Memory B cell (primary cell): ENCODE measurements at places on chromosomes 5 and 9.

DNA sequence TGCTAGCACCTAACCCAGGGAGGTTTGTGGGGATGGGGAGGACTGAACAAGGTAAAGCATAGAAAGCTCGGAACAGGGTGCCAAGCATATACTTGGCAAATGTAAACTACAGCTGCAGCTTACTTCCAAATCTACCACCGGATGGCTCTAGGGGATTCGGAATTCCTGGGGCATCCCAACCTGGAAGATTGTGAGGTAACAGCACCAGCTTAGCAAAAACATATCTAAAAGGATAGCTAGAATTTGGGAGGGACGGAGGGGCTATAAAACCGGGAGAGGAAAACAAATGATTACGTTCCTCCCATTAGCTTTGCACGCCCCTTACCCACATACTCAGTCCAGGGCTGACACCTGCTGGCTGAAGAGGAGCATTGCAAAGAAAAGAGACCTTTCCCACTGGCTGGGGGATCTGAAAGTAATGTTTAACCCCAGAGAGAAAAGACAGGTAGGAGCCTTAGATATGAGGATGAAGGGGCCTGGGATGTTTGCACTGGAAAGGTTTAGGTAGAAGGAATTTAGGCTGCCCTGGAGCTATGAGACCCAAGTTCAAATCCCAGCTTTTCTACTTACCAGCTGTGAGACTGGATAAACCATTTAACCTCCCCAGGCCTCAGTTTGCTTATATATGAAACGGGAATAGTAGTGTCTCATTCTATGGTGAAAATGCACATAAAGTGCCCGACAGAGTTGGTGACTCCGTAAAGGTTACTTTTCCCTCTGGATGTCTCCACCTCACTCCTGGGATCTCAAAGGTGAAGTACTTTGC lies 73.6 kb downstream of the FAM114A2 start:
- DNase-seq = peak; percentile 22

GRCh38 chr5:147445917-147446316 lies 64.0 kb downstream of the DPYSL3 start:
- DNase-seq = no peak

GRCh38 chr9:68473790-68474189 lies 66.9 kb downstream of the TMEM252 start:
- no peak for DNase-seq

GRCh38 chr5:40717281-40717680 lies 37.6 kb downstream of the PTGER4 start:
- no peak for DNase-seq

DNA sequence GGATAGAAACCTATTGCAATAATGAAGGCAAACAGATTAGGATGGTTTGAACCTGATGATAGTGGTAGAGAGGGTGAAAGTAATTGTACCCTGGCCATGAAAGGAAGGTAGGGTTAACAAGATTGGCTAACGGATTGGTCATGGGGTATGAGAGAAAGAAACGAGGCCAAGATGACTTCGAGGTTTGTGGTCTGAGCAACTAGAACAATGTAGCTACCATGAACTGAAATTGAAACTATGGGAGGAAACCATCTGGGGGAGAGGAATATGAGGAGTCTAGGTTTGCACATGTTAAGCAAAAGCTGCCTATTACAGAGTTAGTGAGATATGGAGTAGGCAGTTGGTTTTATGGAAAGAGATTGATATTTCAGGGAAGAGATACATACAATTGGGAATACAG lies 406.0 kb downstream of the PRELID2 start:
- no peak for DNase-seq

GRCh38 chr5:95281226-95281625 lies 3.7 kb downstream of the MCTP1 start:
- DNase-seq = no peak

DNA sequence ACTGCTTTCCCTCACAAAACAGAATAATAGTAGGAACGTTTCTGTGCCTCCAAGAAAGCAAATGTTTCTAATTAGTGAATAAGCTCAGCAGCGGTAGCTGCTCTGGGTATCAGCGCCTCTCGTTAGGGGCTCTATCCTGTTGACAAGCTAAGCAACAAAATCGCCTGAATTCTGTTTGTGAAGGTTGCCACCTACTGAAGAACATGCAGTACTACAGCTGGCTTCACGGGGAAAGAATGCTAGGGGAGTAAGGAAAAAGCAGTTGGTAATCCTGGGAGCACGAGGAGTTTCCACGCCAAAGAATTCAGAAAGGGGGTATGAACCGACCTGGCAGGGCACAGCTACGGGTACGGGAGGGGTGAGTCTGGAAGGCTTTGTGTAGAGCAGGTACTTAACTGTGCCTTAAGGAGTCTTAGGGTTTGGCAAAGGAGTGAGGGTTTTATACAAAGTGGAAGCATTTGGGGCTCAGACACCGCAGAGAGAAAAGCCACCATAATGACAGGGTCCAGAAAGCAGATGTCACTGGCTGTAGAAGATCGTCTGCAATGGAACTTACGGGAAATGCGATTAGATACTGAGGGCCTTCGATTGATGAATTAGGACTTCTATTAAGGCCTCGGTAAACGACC lies 171.7 kb downstream of the TTC39B start:
- peak; percentile 3 for DNase-seq

DNA sequence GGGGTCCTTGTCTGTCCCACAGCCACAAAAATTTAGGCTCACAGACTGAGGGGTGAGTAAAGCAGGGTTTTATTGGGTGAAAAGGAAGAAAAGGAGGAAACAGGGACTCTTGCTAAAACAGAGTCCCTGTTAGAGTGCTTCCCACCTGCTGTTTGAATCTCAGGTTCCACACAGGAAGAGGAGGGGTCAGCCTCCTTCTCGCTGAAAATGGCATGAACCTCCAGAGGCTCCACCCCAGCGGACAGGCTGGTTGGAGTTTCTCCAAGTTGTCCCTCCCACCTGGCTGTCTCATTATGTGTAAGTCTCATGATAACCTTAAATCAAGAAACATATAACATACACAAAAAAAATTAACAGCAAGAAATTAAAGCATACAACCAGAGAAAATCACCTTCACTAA lies 28.3 kb upstream of the UHRF2 start:
- no peak for DNase-seq

GRCh38 chr5:67301285-67301903 lies 104.8 kb upstream of the CD180 start:
- no peak for DNase-seq

- no peak for DNase-seq
Measured at GRCh38 chr9:38621434-38622287, 1.3 kb upstream of the ANKRD18A start.
